HCEC 1CT (cell line): ENCODE measurements at places on chromosomes 12 and 14.

DNA sequence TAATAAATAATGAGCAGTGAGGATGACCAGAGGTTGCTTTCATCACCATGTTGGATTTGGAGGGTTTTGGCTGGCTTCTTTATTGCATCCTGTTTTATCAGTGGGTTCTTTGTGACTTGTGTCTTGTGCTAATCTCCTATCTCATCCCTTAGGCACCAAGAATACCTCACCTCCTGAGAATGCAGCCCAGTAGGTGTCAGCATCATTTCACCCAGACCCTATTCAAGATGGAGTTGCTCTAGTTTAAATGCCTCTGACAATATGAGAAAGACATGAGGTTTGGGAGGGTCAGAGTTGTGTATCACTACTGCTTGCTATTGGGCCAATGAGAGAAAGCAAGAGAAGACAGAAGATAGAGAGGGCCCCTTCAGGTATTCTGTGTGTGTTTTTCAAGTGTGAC lies 592.2 kb downstream of the ETNK1 start:
- DNase-seq = no peak

DNA sequence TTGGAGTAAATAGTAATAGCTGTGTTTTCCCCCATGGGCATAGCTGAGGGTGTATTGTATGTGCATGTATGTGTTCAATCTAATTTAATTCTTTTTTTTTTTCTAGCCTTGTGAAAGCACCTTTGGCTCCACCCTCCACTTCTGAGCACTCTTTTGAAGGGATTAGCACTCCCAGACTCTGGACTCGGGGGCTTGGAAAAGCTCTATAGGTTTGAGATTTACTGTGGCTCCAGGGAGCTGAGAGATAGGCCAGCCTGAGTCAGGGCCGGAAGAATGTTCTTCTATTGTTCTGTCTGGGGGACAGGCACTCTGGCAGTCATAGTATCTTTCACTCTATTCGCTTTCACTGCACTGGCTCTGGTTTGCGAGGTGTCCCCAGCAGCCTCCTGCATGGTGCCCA lies 540.0 kb upstream of the TBX3 start:
- DNase-seq = no peak

- DNase-seq = no peak
Measured at GRCh38 chr14:100836941-100837804, 11.3 kb downstream of the MEG3 start.

- no peak for DNase-seq
Measured at GRCh38 chr12:4134448-4135263, 138.9 kb upstream of the CCND2 start.

- peak; percentile 15 for DNase-seq
Measured at GRCh38 chr12:19507823-19508222, 68.5 kb downstream of the AEBP2 start.

GRCh38 chr12:130992448-130992847 lies 38.7 kb downstream of the ADGRD1 start:
- DNase-seq = no peak

DNA sequence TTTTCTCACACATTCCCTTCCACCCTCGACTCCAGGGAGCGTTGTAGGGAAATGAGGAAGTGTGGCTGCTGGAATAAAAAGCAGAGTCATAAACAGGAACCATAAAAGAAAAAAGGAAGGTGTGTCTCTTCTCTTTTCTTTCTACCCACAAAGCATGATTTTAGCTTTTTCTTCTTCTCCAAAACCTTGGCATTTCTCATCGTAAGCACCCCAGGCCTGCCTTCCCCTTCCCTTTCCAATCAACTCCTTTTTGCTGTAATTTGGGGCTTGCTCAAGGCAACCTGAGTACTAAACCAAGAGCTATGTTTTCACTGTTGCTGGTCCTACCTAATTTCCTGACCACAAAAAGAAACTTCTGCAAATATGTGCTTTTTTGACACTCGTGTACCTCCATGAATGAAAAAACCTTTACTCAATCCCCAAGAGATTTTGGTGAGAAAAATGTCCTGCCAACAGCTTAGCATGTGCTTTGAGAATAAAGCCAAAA lies 9.2 kb downstream of the PLBD1 start:
- no peak for DNase-seq

DNA sequence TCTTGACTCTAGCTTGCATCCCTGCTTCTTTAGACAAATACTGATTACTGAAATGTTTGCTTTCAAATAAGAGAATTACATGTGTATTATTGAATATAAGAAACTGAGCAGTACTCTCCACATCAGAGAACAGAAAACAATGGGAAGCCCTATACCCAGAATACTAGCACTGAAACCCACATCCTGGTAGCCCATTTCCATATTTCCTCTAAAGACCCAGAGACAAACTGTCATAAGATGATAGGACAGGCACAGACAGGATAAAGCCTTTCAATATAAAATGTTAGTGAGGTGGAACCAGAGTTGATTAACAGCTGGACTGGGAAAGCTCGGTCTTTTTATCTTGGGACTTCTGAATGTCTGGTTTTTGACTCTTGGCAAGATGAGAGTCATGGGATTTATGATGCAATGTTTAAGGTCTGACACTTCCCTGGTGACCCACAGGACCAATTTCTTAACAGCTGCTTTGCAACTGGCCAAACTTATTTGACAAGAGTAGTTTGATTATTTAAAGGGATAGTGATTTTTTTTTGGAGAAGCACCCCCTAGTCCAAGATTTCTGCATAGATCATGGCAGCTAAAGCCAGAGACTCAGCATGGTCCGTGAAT lies 166.9 kb upstream of the ATXN7L3B start:
- no peak for DNase-seq

DNA sequence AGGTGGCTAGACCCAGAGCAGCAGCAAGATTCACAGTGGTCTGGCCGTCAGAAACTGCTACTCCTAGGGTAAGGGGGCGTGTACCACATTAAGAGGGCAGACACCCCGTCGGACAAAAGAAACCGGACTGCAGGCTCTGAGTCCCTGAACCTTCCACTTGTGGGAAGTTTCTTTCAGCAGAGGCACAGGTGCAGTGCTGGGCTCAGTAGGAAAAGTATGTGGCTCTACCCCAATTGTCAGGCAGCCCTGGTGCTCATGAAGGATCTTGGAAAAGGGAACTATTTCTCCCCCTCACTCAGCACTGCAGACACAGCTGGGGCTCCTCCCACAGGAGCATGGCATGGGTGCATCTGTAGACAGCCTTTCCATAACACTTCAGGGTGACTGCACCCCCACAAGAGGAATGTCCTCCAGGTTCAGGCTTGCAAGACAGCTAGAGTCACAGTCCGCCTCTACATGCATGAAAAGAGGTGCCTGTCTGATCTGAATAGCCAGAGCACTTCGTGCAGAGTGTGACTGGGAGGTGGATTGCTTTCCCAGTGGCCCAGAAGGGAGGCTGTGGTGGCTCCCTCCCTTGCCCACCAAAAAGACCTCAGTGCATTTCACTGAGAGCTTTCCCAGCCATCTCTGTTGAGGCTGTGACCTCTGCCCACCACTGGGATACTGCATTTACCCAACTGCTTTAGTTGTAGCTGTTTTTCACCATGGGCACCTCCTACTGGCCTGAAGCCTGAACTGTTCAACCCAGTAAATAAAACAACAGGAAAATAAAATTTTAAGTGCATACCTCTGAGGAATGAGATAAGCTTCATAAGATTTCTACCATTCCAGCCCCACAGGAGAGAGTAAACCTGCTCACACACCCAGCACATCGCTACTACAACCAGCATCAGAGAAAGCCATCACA lies 14.2 kb downstream of the CEP128 start:
- no peak for DNase-seq

- no peak for DNase-seq
Measured at GRCh38 chr12:19608039-19608438, 168.7 kb downstream of the AEBP2 start.

DNA sequence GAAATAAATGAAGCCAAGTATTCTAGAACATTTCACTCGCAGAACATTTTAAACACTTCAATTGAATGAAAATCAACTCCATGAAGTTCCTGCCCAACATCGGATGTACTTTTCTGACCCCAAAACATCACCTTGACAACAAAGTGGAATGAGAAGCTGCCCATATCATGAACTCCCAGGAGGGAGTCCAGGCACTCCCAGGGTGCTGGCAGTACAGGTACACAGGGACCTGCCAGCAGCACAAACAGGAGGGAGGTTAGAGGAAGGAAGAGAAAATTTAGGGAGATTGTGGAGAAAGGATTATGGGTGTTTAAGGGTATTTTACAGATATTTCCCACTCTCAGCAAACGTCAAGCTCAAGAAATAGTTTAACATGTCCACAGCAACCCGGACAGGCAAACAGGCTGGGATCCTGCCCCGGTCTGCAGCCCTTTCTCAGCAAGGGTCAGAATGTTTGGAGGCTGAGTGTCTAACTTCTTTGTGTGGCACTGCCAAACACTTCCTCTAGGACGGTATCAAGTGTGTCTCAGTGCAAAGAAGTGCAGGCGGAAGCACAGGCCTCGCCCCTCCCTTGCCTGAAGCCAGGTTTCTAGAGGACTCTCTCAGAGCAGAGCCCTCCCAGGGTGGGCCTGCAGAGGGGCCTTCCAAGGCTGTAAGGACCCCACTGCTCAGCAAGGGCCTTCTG lies 72.2 kb downstream of the SETD3 start:
- DNase-seq = no peak

DNA sequence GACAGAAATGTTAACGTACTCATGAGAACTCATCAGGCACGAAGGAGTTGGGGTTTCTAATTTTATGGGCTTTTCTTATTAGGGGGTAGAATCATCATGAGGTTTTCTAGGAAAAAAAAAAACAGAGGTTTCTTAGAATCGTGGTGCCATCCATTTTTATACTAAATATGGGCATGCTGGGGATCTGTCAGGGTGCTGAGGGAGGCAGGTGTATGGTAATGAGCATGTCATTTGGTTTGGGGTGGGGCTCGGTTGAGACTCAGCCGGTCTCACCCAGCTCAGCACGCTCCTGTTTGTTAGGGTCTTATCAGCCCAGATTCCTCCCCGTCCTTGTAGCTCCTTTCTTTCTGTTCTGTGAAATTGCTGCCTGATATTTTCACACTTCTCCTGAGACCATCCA lies 98.2 kb downstream of the DICER1 start:
- DNase-seq = no peak

DNA sequence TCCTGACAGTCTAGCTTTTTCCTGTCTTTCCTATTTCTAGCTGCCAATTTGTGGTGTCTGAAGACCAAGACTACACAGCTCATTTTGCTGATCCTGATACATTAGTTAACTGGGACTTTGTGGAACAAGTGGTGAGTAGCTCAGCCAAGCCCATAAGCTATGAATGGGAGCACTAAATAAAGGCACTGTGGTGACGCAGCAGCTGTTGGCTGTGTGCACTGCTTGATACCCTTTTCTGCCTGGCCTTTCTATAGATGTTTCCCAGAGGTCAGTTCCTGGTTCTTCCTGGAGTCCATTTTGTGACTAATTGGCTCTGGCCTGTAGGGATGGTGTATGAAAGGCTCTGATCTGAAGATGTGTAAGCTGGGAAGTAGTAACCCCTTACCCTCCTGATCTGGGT lies 20.5 kb downstream of the RNF10 start:
- no peak for DNase-seq

DNA sequence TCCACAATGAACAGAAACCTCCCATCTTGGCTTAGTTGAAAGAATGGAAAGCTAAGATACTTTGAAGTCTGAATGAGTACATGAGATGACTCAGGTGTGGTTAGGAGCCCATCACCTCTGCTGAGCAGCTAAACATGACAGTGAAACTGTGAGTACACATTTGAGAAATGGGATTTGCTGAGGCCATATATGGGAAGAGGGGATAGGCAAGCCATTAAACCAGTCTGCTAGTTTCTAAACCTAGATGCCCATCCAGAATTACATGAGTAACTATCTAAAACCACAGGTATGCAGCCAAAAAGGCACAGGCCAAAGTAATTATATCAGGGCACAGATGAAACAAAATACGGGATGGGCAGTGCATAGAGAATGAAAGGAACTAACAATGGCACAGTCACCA lies 41.2 kb downstream of the NKX2-1 start:
- DNase-seq = no peak

DNA sequence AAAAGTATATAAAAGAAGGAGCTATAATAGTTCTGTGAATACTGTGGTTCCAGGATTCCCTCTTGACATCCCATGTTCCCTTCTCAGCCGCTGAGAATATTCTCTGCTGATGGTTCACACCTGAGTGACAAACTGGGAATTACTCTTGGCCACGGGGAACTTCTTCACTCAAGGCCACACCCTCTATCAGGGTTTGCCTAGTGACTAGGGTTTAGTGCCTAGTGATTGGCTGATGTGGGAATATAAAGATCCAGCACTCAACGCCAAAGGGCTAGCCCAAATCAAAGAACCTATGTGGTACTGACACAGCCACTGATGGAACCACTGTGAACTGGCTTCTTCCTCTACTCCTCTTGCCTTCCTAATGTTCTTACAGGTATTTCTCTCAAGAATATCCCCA lies 248.4 kb downstream of the ASCL1 start:
- DNase-seq = no peak

DNA sequence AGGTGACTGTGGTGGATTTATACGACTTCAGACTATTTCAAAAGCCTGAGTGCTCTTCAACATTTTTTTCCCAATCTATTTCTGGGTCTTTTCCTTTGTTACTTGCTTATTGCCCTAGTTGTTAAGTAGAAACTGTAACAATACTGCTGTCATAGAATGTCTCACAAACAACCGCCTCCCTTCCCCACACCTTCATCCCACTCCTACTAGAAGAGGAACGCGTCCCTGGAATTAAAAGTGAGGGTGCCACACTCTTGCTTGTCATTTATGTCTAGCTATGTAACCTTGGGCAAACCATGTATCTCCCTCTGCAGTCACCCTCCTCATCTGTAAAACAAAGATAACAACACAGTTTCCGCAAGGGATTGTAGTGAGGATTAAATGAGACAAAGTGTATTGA lies 8.6 kb downstream of the BRAP start:
- DNase-seq = no peak

GRCh38 chr14:99853206-99853605 lies 60.0 kb downstream of the EML1 start:
- no peak for DNase-seq

DNA sequence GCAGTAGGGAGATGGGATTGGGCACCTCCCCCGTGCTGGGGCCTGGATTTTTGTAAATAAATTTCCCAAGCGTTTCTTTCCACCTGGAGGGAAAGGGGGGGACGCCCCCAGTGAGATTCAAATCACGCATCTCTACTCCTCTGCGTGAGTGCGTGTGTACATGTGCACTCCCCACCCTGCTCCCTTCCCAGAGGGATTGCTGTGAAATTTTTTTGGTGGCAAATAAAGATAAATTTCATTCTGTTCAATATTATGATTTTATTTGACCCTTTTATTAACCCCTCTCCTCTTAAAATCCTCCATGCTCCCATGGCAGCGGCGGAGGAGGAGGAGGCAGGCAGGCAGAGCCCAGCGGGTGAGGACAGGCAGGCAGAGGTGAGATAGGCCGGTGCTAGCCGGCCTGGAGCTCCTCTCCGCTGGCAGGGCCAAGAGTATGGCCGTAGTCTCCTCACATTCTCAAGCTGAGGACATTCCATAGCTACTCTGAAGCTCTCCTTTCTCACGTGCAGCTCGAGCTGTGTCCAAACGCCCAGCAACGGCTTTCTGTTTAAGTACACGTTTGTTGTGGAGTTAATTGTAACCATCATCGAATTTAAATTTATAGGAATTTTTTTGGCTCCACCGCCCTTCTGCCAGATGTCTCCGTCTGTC lies 1.5 kb upstream of the HOTAIR start:
- no peak for DNase-seq

- peak; percentile 17 for DNase-seq
Measured at GRCh38 chr12:75692876-75693275, 181.5 kb upstream of the KRR1 start.
